GDM1 (cell line): ENCODE measurements at places on chromosomes 3 and 15.

- DNase-seq: no peak
These were observed 827 bp downstream of the PLCB2 start for GRCh38 chr15:40306908-40307307.

GRCh38 chr3:127786353-127787070 is 35.8 kb downstream of the MGLL start:
- DNase-seq: no peak

DNA sequence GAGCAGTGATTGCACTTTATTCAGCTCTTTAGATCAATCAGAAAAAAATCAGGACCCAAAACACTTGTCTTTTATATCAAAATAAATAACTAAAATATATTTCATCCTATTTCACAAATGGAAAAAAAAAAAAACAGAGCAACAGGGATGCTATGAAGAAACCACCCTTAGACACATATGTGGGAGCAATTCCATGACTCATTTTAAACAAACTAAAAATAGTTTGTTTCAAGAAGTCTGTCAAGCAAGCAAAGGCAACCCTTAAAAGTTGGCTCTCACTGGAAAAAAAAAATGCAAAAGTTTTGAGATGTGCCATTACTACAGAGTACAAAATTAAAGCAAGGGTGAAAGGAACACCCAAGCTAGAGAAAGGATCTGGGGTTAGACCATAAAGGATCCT is 5.7 kb downstream of the ATP13A3 start:
- no peak for DNase-seq

DNA sequence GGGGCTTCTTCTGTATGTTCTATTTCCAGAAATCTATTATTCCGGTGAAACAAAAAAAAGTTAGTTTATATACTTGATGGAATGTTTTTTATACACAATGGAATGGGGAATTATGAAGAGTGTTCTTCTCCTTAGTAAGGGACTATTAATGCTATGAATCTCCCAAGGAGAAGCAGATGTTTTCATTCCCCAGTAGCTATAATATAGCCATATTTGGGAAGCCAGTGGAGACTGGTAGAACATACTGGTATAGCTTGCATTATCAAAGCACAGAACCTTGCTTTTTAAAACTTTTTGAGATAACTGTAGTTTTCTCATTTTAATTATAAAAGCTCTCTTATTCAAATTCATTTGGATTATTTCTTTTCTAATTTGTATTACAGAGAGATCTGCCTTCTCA is 38.3 kb downstream of the ADGRG7 start:
- DNase-seq: no peak

GRCh38 chr3:66499881-66500575 is 794 bp downstream of the LRIG1 start:
- DNase-seq: no peak

- no peak for DNase-seq
These were observed 836 bp upstream of the AKAP13 start for GRCh38 chr15:85379403-85380131.

- no peak for DNase-seq
These were observed 94.6 kb upstream of the HERC1 start for GRCh38 chr15:63928185-63928842.

DNA sequence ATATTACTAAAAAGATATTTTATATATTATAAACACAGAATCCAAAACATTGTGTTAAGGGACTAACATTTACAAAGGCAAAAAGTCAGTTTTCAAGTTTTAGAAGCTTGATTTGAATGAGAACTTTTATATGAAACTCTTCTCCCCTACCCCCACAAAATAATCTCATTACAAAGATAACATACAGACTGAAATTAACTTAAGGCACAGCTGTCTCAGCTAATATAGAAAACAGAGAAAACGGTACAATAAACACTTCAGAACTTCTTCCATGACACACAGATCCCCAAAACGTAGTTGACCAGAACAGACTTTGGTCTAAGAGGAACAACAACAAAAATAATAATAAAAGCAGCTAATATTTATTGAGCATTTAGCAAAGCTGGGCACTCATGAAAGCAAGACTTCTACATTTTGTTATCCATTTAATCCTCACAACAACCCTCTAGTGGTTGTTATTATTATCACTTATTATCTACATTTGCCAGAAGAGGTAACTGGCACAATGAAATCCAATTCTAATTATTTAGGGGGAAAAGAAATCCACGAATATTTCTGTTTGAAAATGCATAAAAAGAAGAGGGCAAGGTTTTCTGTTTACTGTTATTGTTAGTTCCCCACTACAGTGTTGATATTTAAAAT is 68.1 kb downstream of the PFN2 start:
- DNase-seq: no peak
